Pancreas (tissue), 10 donors: ENCODE measurements at places on chromosomes 3 and 15. TPM values are rescaled to one million over a fixed set of nuclear protein-coding genes. Genes with fewer than 3 reads are reported as not detected.

DNA sequence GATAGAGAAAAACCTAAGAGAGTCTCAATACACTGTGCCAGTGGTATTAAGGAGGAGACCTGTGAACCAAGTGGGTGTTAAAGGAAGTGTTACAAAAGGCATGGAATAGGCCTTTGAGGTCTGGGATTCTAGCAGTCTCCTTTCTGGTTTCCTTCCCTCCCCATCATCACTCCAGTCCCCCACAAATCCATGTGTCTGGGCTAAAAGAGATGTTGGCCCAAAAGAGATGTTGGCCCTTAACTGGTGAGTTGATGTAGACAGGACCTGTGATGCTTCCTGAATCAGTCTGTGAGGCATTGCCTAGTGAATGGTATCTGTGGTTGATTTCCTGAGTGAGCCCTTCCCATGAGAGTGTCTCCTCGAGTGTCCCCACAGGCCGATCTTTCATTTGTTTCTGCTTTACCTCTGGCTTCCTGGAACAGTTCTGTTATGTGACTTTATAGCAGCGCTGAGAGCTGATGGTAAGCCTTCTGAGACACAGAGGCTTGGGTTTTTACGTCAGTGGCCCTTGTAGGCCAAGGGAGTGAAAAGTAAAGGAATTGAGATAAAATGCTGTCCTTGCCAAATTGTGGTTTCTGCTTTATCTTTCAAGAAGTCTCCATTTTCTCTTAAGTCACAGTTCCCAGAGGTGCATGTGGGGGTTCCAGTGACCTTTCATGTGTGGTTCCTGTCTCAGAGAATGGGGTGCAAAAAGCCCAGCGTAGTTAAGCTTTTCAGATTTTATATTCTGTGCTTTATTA is 87.8 kb downstream of the KLHL25 start:
- H3K36me3 ChIP-seq, result peaks cover 2% of the 10 kb centered on the region
- H3K27me3 ChIP-seq, result no peaks in the 10 kb centered on the region
- no peak for DNase-seq
- no peak overlapping the region for H3K4me3 ChIP-seq
- H3K27ac ChIP-seq, result peak overlapping the region; percentile 89

DNA sequence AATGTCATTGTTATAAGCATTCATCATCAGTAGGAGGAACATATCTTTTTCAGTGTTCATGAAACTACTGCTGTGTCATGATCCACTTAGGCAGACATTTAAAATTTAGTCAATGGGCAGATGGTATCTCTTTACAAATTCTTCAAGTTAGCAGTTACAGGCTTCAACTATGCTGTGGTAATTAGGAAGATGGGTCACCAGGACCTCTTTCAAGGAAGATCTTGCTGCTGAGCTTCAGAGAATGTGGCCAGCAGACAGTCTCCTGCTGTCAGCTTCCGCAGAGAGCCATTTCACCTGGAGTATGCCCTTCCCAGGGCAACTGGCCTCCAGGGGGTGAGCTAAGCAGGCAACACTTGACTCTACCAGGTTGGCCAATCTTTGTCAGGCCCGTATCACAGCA is 19.4 kb downstream of the IFT57 start:
- H3K4me1 ChIP-seq, result peaks cover 7% of the 10 kb centered on the region
- H3K36me3 ChIP-seq, result peaks cover 3% of the 10 kb centered on the region
- H3K4me3 ChIP-seq, result no peak overlapping the region
- no peak for DNase-seq
- no peaks in the 10 kb centered on the region for H3K27me3 ChIP-seq
- no peak overlapping the region for H3K27ac ChIP-seq

- no peak overlapping the region for H3K27ac ChIP-seq
- H3K36me3 ChIP-seq, result no peaks in the 10 kb centered on the region
- no peak overlapping the region for H3K4me3 ChIP-seq
These were observed 24.1 kb downstream of the ZNF80 start for GRCh38 chr3:114213292-114213626.

- no peak overlapping the region for H3K27ac ChIP-seq
- no peak overlapping the region for H3K4me3 ChIP-seq
- DNase-seq, result no peak
- H3K27me3 ChIP-seq, result no peaks in the 10 kb centered on the region
These were observed 67.1 kb upstream of the UBE2E2 start for GRCh38 chr3:23136054-23136453.

DNA sequence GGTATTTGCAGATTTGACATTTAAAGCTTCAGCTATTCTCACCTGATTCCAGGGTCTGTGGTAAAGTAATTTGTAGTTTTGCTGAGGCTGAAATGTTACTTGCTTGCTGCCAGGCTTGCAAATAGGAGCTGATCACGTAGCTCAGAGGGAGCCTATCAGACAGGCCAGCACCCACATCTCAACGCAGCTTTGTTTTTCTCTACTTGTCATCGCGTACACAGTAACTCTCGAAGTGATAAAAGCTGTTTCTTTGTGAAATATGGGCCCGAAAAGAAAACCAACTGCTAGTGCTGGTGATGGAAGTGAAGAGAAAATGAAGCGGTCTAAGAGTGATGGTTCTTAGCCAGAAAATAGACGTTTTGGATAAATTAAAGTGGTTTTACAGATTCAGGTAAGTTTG is 23.4 kb downstream of the RAB5A start:
- no peak overlapping the region for H3K27ac ChIP-seq
- H3K36me3 ChIP-seq, result no peaks in the 10 kb centered on the region
- H3K4me1 ChIP-seq, result no peaks in the 10 kb centered on the region
- no peak for DNase-seq
- no peaks in the 10 kb centered on the region for H3K27me3 ChIP-seq
- no peak overlapping the region for H3K4me3 ChIP-seq

DNA sequence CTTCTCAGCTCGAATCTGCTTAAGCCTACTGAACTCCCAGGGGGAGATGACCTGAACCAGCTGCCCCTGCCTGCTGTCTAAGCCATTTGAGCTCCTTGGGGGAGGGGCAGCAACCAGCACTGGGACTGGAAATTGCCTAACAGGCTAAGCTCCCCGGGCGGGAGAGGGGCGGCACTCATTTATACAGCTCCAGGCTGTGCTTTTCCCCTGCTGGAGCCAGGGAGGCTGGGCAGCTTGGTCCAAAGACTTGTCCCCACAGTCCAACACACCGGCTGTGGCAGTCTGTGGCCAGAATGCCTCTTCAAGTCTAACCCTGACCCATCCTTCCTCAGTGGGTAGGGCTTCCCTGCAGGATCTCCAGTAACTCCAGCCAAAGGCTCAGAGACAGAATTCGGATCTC is 1241.5 kb downstream of the ROBO2 start:
- no peak for DNase-seq
- H3K27ac ChIP-seq, result no peak overlapping the region
- H3K27me3 ChIP-seq, result no peaks in the 10 kb centered on the region

- no peaks in the 10 kb centered on the region for H3K4me1 ChIP-seq
- no peaks in the 10 kb centered on the region for H3K27me3 ChIP-seq
- H3K36me3 ChIP-seq, result no peaks in the 10 kb centered on the region
- no peak overlapping the region for H3K4me3 ChIP-seq
- DNase-seq, result no peak
- no peak overlapping the region for H3K27ac ChIP-seq
These were observed 56.7 kb downstream of the CCNL1 start for GRCh38 chr3:157103280-157103679.

GRCh38 chr15:23690450-23690852 is 3.3 kb upstream of the NDN start:
- no peaks in the 10 kb centered on the region for H3K27me3 ChIP-seq
- H3K27ac ChIP-seq, result no peak overlapping the region
- no peaks in the 10 kb centered on the region for H3K4me1 ChIP-seq
- H3K36me3 ChIP-seq, result no peaks in the 10 kb centered on the region
- no peak overlapping the region for H3K4me3 ChIP-seq

DNA sequence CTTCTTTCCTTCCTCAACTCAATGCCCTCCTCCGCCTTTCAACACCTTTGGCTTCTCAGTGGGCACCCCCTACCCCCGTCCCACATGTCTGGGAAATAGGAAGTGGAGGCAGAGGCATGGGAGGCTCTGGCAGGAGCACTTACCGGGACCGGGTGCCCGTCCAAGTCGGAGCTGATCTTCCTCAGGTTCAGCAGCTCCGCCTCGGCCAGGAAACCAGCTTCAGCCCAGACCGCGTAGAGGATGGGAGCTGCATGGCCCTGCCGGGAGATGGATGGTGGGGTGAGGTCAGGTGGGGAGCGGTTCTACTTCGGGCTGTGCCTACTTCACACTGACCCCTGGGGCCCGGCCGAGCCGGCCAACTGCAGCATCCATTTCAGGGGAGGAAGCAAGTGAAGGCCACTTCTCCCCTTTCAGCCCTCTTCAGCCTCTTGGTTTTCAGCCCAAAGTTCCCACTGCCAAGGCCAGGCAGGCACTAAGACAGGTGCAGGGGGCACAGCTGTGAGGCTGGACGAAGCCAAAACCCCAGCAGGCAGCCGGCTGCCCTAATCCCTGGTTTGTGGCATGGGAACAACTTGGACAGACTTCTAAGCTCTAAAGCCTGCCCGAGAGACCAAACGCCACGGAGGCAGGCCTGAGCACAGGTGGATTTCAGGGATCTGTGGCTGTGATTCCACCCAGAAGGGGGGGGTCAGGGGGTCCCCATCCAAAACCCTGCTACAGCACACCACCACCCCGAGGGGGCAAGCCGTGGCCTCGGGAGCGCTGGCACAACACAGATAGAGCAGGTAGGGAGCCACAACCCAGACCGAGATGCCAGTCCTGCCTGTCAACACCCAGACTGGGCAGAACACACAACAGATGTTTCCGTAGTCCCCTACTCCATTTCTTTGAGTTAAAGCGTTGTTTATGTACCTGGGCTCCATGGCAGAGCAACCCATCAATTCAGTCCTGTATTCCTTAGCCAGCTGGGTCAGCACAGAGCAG is 14.5 kb downstream of the TKT start:
- H3K4me1 ChIP-seq, result peaks cover 74% of the 10 kb centered on the region
- peak overlapping the region; percentile 59 for H3K27ac ChIP-seq
- H3K27me3 ChIP-seq, result no peaks in the 10 kb centered on the region
- peaks cover 13% of the 10 kb centered on the region for H3K36me3 ChIP-seq
- H3K4me3 ChIP-seq, result no peak overlapping the region

GRCh38 chr3:62586356-62586755 is 213.0 kb upstream of the FEZF2 start:
- no peak overlapping the region for H3K27ac ChIP-seq
- no peaks in the 10 kb centered on the region for H3K4me1 ChIP-seq
- H3K4me3 ChIP-seq, result no peak overlapping the region
- no peak for DNase-seq

GRCh38 chr3:128266453-128266852 is 113.2 kb downstream of the EEFSEC start:
- DNase-seq, result no peak
- no peak overlapping the region for H3K27ac ChIP-seq
- H3K4me1 ChIP-seq, result no peaks in the 10 kb centered on the region

GRCh38 chr15:68589053-68589452 is 10.3 kb downstream of the CORO2B start:
- no peak overlapping the region for H3K27ac ChIP-seq
- no peaks in the 10 kb centered on the region for H3K36me3 ChIP-seq
- H3K27me3 ChIP-seq, result no peaks in the 10 kb centered on the region
- no peak overlapping the region for H3K4me3 ChIP-seq

DNA sequence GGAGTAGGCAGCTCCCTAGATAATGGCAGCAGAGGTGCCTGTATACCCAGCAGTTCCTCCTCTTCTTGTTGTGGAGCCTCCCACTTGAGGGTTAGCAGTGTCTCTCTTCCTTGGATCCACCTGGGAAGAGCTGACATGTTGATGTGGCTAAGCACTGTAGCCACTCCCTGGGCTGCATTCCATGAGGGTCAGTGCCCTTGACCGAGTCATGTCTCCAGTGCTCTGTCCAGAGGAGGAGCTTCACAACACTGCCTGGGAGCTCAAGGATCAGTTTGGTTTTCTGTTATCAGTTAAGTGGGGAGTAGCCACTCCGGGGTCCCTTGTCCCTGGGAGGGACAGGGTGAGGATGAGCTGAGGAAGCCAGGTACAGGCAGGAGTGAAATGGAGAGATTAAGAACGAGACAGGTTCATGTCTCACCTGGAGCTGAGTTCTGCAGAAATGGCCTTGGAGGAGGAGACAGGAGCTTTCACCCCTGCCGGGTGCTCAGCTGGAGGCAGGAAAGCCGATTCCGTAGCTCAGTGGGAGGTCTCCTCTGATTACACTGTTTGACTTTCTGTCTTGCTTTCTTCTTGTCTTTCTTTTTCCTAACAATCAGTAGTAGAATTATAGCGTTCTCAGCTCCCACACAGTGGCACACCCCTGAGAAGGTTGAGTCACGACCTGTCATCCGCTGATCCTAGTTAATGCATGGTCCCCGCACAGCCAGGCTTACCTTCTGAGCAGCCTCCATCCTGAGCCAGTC is 57.9 kb upstream of the SEC22A start:
- H3K4me1 ChIP-seq, result no peaks in the 10 kb centered on the region
- DNase-seq, result no peak
- peak overlapping the region; percentile 36 for H3K27ac ChIP-seq
- no peak overlapping the region for H3K4me3 ChIP-seq

GRCh38 chr3:182527745-182528144 is 265.6 kb upstream of the ATP11B start:
- no peak overlapping the region for H3K4me3 ChIP-seq
- H3K27ac ChIP-seq, result no peak overlapping the region
- H3K27me3 ChIP-seq, result no peaks in the 10 kb centered on the region
- no peaks in the 10 kb centered on the region for H3K36me3 ChIP-seq
- peaks cover 4% of the 10 kb centered on the region for H3K4me1 ChIP-seq

- no peak for DNase-seq
- H3K4me1 ChIP-seq, result no peaks in the 10 kb centered on the region
- no peak overlapping the region for H3K4me3 ChIP-seq
- no peaks in the 10 kb centered on the region for H3K27me3 ChIP-seq
- H3K27ac ChIP-seq, result no peak overlapping the region
These were observed 32.0 kb downstream of the IQSEC1 start for GRCh38 chr3:13041113-13041776.

GRCh38 chr15:73650416-73651126 is 17.4 kb upstream of the NPTN start:
- no peak overlapping the region for H3K4me3 ChIP-seq
- H3K27me3 ChIP-seq, result no peaks in the 10 kb centered on the region
- no peak overlapping the region for H3K27ac ChIP-seq
- H3K36me3 ChIP-seq, result no peaks in the 10 kb centered on the region
- DNase-seq, result no peak

DNA sequence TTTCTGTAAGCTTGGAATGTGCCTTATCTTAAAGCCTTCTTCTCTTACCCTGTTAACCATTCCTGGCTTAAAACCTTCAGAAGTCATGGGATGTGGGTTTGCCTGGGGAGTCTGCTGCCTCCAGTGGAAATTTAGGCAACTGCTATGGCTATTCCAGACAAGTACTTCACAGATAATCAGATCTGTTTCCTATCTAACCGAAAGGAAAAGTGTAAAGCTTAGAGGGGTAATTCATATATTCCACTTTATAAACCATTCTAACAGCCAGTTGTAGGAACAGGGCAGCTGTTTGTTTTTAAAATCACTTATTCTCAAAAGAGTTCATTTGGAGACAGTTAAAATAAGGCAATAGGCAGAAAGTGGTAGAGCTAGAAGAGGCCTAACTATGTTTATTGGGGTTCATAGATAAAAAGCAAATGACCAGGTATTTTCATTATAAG is 219.9 kb downstream of the TCF12 start:
- H3K4me1 ChIP-seq, result peaks cover 4% of the 10 kb centered on the region
- H3K27ac ChIP-seq, result no peak overlapping the region
- no peaks in the 10 kb centered on the region for H3K36me3 ChIP-seq
- H3K27me3 ChIP-seq, result no peaks in the 10 kb centered on the region

A4GNT gene
- total RNA-seq, result 1.0 TPM

SLMAP gene
- 23.5 TPM for total RNA-seq

ALG1L2 gene
- 0.43 TPM for total RNA-seq

XCR1 gene
- total RNA-seq, result not detected

KIF7 gene
- total RNA-seq, result 0.43 TPM

GUCA1C gene
- 6.2 TPM for total RNA-seq

PCLAF gene
- 2.1 TPM for total RNA-seq

CKMT1A gene
- total RNA-seq, result 3.8 TPM

SGO1 gene
- not detected for total RNA-seq

THAP10 gene
- 0.69 TPM for total RNA-seq
